ENCODE measurements at places on chromosomes 6 and 20.

GRCh38 chr6:127561660-127562059 is 15.3 kb upstream of the C6orf58 start:
- DNase-seq: no peak

DNA sequence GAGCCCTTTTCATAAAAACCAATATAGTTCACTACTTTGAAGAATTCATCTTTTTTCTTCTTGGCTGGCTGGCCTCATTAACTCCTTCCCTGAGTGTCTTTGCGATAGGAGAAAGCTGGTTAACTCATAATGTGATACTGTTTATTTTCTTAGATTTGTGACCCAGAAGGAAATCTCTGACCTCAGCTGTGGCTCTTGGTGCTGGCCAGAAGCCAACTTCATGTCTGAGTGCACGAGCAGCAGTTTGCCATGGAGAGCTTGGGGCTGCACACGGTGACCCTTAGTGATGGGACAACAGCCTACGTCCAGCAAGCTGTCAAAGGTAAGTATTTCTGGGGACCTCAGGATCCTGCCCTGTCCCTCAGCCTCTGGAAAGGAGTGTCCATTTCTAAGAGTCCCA is 16.7 kb upstream of the DEF6 start:
- no peak for DNase-seq

GRCh38 chr6:116483616-116484015 is 22.4 kb downstream of the CALHM6 start:
- no peak for DNase-seq

GRCh38 chr20:37385176-37385575 is 39.2 kb downstream of the SRC start:
- DNase-seq: no peak

- no peak for DNase-seq
Observed at GRCh38 chr6:31010393-31011060, at the start of gene MUC22. MUC22 (plus strand) TSS chr6:31010474; CDS start chr6:31010707, 233 bp downstream.
